Stimulated activated CD4-positive, alpha-beta T cell treated with anti-CD3 and anti-CD28 coated beads, Interleukin-1b, Interleukin-23, amount 100 ng/mL, for 48 hours (primary cell): ENCODE measurements at places on chromosomes 3 and 15.
A peak's percentile ranks its signal among the peaks of the same experiment; 100 is the strongest.

- DNase-seq, result no peak
Measured at GRCh38 chr3:101166150-101166549, 154.2 kb downstream of the IMPG2 start.

DNA sequence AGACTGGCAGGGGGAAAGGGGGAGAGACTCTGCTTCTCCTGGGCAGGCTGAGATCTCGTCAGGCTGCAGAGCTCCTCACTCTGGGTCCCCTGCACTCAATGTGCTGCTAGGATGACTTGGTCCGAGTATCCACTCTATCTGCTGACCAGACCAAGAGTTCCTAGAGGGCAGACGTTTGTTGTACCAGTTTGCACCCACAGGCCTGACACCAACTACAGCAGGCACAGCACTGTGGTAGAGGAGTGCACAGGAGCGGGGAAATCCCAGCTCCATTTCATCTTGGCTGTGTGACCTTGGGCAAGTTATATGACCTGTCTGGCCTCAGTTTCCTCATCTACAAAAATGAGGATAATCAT lies 29.0 kb downstream of the CCDC12 start:
- DNase-seq, result no peak

DNA sequence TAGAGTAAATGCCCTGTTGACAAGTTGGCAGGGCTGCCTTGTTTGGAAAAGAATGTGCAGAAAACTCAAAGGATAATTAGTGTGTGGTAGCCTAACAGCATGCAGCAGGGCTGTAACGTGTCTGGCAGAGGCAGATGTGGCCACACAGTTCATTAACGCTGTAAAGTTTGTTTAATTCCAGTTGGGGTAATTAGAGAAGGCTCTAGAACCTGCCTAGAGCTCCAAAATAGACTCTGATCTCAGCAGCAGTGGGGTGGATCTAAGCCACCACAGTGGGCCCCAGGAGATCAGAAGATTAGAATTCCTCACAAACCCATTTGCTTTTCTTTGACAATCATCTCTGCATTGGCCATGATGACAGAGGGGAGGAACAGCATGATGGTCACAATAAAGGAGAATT lies 65.1 kb upstream of the LEKR1 start:
- DNase-seq, result no peak

DNA sequence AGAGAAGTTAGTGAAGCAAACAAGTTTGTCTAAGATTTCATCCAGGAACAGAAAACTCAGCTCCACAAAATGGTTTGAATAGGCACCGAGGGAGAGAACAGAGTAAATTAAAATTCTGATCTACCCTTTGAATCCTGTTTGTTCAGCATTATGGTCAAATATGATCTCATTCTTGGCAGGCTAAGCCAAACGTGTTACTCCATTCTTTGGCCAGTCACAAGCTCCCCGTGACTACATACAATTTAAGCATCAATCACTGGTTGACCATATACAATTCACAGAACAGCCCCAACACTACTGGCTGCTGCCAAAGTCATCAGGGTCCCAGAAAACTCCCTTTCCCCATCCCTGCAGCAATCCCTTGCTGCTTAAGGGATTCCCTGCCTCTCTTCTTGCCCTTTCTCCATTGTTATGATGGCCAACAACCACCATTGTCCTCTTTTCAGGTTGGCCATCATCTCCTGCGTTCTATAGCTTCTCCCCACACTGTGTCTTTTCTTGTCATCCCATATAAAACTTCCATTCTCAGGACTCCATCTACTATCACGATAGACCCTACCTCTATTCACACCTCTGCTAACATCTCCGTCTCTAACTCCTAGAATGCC lies 46.3 kb downstream of the GOLIM4 start:
- no peak for DNase-seq

GRCh38 chr3:3074551-3075257 lies 35.5 kb downstream of the IL5RA start:
- no peak for DNase-seq

- no peak for DNase-seq
Measured at GRCh38 chr3:13159890-13160289, 86.7 kb upstream of the IQSEC1 start.

- no peak for DNase-seq
Measured at GRCh38 chr3:111864821-111865656, 6.0 kb downstream of the PHLDB2 start.

DNA sequence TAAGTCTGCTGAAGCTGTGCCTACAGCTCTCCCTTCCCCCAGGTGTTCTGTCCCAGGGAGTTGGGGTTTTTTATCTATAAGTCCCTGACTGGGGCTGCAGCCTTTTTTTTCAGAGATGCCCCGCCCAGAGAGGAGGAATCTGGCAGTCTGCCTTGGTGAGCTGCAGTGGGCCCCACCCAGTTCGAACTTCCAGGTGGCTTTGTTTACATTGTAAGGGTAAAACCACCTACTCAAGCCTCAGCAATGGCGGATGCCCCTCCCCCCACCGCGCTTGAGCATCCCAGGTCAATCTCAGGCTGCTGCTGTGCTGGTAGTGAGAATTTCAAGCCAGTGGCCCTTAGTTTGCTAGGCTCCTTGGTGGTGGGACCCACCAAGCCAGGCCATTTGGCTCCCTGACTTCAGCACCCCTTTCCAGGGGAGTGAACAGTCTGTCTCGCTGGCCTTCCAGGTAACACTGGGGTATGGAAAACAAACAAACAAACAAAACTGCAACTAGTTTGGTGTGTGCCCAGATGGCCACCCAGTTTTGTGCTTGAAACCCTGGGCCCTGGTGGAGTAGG lies 189.4 kb downstream of the MFSD1 start:
- no peak for DNase-seq

DNA sequence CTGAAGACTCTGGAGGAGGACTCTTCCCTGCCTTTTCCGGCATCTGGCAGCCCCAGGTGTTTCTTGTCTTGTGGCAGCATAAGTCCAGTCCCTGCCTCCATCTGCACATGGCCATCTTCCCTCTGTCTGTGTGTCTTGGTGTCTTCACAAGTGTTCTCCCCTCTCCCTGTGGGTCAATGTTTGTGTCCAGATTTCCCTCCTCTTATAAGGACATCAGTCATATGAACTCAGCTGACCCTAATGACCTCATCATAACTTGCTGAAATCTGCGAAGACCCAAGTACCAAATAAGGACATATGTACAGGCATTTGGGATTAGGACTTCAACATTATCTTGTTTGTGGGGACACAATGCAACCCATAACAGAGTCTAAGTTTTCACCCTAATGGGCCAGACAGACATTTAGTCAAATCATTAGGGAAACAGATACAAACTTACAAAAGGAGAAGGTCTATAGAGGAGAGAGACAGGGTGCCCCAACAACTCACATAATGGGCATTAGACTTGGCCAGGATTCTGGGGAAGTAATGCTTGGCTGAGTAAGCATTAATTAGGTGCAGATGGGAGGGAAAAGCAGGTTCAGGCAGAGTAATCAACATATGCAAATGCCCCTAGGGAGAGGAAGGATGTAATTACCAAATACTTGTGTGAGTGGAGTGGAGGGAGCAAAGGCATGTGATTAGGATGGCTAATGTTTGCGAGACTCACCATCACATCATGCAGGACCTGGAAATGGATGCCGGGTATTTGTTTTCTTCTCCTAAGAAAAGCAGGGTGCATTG lies 372.8 kb upstream of the TBL1XR1 start:
- no peak for DNase-seq

GRCh38 chr3:127691974-127692373 lies 19.2 kb downstream of the ABTB1 start:
- DNase-seq, result no peak

GRCh38 chr3:149548669-149549065 lies 74.2 kb downstream of the TM4SF4 start:
- no peak for DNase-seq

- DNase-seq, result peak; percentile 48
Measured at GRCh38 chr15:80970018-80970657, 19.5 kb downstream of the MESD start.

DNA sequence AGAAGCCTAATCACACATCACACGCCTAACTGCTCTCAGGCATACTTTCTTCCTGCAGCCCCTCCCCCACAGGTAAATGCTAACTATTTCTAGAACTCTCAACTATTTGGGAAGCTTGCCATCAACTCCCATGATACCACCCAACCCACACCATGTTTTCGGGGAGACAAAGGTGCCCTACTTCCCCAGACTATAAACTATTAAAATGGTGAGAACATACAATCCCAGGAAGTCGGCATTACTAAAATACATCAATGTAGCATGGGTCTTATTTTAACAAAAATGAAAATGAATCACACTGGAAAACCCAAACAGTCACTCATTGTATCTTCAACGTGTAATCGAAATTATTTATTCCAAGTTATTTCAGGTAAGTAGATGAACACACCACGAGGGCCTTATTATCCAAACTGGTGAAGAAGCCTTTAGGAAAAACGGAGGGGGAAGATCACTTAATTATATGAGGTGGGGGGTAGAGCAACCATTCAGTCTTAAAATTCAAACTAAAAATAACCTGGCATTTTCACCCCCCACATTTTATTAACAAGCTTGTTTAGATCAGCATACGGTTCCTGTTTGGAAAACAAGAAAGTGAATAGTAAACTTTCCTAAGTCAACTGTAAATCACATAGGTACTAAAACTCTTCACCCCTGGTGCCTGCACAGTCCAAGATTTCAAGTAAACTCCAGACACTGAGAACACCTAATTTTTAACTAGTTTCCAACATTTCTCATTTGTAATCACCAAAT lies 1.9 kb downstream of the TBL1XR1 start:
- no peak for DNase-seq

- DNase-seq, result no peak
Measured at GRCh38 chr3:65964838-65965237, 73.9 kb downstream of the MAGI1 start.
